ENCODE measurements at places on chromosomes 12 and 14.

DNA sequence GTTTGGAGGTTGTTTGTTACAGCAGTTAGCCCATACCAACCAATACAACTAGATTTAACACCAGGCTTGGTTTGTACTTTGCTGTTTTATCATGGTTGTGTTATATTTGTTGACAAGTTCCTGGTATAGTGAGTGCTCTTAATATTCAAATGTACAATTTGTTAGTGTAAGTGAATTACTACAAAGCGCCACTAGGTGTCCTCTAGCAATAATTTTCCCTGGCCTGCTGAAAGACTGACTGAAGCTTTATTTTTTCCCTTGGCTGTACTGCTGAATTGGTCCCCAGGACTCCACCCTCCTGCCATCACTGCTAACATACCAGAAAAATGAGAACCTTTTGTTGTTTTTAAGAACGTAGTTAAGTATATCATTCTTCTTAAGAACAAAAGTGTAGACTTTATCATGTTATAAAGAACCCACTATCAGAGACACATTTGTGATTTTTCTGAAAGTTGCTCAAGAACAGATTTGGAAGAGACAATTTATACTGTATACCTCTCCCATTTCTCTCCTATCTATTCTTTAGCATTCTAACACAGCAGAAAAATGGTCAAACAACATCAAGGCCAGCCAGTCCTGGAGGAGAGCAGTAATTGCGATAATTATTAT, 75.3 kb upstream of the FAR2 start:
- DNase-seq = no peak

- peak; percentile 86 for DNase-seq
Measured at GRCh38 chr12:109154451-109155438, 38.4 kb downstream of the ACACB start.

- no peak for DNase-seq
Measured at GRCh38 chr12:45246236-45246635, 30.3 kb downstream of the ANO6 start.

DNA sequence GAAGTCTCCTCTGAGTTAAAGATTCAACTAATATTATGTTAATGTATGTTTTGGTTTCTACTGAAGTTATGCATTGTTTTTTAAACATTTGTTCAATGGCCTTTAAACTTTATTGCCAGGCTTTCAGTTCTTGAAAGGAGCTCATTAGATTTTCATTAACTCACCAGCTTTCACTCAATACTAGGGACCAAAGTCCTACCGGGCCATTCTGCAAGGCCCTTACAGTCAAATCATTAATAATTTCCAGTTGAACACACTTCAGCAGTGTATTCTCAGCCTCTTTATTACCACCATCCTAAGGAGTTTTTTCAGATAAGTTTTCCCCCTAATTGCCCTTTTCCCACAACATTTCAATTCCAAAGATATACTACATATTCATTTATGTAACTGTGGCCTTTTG, 409.2 kb downstream of the DIO2 start:
- DNase-seq = no peak

DNA sequence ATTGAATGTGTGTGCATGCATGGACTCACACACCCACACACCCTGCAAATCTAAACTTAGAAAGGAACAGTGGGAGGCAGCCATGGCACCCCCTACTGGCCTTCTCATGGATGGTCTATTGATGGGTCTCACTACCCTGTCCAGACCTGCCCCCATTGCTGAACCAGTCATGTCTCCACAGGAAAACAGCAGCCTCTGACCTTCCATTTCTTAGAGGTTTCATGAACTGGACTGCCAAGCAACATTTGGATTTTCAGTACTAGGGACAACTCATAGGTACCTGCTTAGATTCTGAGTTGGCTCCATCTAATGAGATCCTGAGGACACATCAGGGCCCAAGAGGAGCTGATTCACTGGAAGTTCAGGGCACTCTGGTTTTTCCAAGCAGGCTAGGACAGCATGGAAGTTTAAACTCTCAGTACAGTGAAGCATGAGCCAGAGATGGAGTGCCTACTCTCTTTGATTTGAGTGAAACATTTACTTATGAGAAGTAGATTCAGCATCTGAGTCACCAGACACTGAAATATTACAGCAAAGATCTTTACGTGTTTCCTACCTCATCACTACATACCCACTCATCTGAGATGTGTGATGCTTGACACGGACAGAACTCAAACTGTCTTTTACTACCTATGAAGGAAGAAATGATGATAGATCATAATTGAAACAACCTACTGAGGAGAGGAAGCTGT, 98.9 kb upstream of the PLEKHG7 start:
- DNase-seq = peak; percentile 38

GRCh38 chr14:93981316-93982229, 5.2 kb upstream of the ASB2 start:
- DNase-seq = no peak

- DNase-seq = no peak
Measured at GRCh38 chr12:111099186-111099585, 178.8 kb upstream of the MYL2 start.

GRCh38 chr12:94697631-94698030, 47.3 kb upstream of the TMCC3 start:
- no peak for DNase-seq

DNA sequence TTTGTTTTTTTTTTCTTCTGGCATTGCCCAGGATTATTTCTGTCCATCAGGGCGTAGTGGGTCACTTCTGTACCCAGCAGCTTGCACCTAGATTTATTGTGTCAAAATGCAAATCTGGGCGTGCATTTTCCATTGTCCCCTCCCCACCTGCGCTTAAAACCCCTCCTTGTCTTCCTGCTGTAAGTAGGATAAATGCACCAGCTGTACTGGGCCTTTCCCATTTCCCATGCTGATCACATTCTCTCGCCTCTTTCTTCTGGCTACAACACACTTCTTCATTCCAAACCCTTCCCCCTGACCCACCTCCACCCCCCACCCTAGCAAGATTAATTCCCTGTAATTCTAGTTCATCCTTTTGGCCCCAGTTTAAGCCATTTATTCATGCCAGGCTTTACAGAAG, 128.0 kb downstream of the ETV6 start:
- DNase-seq = no peak

GRCh38 chr14:32078023-32078857, 1.1 kb downstream of the ARHGAP5 start:
- DNase-seq = no peak

GRCh38 chr14:102917469-102918211, 4.8 kb upstream of the AMN start:
- peak; percentile 75 for DNase-seq

DNA sequence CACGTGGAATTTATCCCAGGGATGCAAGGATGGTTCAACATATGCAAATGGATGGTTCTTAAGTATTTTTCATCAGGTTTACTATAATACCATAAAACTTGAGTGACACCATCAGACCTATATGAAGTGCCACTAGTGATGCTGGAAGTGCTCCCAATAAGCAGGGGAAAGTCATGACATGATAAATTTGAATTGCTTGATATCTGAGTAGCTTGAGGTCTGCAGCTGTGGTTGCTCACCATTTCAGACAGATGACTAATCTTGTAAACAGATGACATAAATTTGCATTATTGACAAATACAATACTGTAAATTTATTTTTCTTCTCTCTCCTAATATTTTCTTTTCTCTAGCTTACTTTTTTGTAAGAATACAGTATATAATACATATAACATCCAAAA, 13.7 kb upstream of the PRPF39 start:
- DNase-seq = no peak

DNA sequence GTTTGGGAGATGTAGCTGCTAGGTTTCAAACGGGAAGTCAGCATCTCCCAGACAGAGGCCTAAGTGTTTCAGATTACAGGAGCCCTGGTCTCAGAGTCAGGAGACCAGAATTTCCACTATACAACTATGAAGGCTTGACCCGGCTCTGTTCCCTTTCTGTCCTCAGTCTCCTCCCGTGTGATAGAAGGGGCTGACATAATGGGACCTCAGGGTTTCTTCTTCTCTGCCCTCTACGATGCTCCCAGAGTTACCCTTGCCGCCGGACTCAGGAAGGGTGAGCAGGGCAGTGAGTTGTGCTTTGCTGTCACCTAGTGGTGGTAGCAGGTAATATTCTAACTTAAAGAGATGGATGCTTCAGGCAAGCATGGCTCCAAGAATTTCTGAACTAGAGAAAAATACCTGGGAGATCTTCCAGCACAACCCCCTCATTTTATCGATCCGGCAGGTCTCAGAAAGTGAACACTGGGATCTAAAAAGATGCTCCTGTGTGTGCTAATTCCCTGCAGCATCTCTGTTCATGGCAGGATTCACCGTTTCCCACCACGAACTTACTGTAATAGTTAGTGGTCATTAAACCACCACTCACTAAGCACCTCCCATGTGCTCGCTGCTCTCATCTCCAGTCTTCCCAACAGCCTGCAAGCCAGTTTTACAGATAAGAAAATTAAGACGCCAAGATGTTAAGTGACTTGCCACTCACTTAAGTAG, 84.4 kb downstream of the VWF start:
- DNase-seq = peak; percentile 64

GRCh38 chr12:29816874-29817725, 33.4 kb upstream of the TMTC1 start:
- DNase-seq = no peak

DNA sequence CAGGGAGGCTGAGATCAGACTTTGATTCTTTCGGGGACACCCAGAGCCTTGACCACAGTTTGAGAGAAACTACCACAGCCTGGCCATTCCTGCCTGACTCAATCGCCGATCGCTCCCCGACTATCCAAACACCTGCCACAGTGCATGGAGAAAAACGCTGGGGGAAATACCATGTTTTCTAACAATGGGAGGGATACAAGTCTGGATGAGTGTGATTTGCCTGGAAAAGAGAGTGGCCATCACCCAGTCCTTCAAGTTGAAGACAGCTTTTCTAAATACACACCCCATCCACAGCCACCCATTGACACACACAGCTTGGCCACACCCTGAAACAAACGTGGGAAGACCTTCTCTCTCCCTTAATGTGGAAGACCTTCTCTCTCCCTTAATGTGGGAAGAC, 6.7 kb upstream of the VASH1 start:
- DNase-seq = no peak

- no peak for DNase-seq
Measured at GRCh38 chr12:47054659-47055058, 24.8 kb upstream of the PCED1B start.

GRCh38 chr12:110636516-110636915, 22.6 kb downstream of the TCTN1 start:
- no peak for DNase-seq

DNA sequence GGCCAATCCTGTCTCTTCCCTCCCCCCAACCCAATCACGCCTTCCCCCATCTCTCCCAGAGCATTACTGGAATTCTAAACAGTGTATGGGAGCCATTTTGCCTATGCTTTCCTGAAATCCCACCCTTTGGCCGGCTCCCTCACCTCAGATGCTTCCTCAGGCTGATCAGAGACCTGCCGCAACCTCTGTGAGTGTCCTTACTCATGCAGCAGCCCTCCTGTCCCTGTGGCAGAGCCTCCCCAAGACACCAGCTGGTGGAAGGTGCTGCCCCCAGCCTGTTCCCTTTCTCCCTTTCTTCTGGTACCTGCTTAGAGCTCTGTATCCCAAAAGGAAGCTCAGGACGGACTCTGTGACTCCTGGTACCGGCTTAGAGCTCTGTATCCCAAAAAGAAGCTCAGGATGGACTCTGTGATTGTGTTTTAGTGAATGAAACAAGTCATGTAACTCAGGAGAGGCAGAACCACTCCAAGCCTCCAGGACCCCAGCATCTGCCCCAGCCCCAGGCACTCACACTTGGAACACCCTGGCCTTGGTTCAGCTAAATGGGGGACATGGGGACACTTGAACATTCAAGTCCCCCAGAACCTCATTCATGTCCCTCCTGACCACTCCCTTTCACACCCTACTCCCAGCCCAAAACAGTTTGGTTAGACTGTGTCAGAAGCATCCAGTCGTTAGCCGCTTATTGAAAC, 29.3 kb upstream of the RIN3 start:
- no peak for DNase-seq

DNA sequence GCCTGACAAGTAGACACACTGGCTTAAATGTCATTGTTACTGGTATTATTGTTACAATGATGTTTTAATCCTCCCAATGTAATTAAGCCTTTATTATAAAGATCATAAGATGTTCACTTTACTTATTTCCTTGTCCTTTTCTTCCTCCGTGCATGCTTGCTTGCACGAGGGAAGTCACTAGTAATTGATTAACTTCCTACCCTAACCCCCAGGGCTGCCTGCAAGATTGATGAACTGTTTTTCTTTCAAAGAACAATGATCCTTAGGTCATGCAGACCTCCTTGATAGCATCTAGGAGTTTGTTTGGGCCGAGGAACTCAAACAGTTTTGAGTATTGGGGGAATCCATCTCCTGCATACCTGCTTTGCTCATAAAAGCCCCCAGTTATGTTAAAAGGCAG, 43.0 kb downstream of the GLRX5 start:
- DNase-seq = no peak
